ENCODE measurements at places on chromosomes 2 and 18. TPM values are rescaled to one million over a fixed set of nuclear protein-coding genes. Genes with fewer than 3 reads are reported as not detected.

DNA sequence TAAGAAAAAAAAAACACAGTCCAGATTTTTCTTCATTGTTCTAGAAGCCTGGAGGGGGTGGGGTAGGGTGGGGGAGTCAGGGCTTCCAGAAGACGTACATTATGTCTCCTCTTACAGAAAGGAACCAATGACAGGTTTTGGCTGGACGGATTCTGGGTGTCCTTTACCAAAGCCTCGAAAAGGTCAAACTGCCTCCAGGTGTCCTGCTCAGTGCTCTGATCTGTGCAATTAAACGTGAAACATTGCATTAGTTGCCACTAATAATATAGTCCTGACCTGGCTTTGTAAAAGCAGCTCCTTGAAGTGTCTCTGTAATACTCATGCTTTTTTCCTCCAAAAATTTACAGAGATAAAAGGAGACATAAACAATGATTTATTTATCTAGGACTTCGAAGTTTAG, 11.1 kb upstream of the MTA3 start:
- no peak for DNase-seq

DNA sequence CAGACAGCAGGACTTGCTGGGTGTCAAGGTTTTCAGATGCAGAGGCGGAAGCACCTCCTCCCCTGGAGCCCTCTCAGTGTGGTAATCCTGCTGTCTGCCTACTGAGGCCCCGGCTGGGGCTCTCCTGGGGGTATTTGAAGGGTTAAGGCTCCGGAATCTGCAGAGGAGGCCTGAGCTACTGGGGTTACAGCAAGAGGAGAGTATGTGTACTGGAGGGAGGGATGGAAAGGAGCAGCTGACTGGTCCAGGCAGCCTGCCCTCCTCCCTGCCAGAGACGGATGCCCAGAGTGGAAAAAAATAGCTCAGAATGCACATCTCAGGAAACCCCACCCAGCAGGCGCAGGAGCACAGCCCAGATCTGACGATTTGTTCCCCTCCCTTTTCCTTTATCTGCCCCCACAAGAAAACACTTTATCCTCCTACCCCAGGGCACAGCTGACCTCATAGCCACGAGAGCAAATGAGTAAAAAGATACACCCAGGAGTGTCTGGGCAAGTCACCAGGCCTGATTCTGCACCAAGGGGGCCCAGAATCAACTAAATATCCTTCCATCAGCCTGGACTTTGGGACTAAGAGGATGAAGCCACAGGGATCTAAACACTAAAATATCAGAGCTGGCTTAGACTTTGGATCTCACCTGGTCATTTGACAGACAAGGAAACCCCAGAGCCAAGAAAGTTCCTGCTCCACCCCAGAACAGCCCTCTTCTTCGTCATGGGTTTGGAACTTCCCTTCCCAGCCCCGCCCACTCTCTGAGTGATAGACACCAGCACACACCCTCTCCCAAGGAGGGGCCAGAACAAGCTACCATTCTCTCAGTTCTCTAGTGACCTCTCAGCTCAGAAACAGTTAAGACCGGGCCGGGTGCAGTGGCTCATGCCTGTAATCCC, 5.5 kb downstream of the TMBIM1 start:
- peak; percentile 98 for DNase-seq

DNA sequence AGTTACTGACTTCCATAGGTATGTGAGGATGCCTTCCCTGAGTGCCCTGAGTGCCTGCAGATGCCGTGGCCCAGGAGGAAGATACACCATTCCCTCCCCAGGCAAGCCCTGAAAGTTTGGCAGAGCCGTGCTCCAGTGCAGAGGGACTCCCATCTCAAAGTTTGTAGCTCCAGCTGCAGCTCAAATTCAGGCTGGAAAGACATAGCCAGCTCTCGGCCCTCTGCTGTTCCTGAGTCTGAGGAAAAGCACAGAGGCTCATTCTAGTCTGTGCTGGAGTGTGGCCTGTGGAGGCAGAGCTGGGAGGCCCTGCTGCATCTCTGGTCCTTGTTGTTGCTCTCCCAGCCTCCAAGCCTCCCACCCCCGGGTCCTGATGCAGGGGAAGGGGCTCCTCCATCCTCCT, 15.9 kb upstream of the TPO start:
- no peak for DNase-seq

GRCh38 chr18:13516855-13517254, 209.5 kb downstream of the FAM210A start:
- DNase-seq = no peak

EFHD1 gene
- total RNA-seq = not detected

DNA sequence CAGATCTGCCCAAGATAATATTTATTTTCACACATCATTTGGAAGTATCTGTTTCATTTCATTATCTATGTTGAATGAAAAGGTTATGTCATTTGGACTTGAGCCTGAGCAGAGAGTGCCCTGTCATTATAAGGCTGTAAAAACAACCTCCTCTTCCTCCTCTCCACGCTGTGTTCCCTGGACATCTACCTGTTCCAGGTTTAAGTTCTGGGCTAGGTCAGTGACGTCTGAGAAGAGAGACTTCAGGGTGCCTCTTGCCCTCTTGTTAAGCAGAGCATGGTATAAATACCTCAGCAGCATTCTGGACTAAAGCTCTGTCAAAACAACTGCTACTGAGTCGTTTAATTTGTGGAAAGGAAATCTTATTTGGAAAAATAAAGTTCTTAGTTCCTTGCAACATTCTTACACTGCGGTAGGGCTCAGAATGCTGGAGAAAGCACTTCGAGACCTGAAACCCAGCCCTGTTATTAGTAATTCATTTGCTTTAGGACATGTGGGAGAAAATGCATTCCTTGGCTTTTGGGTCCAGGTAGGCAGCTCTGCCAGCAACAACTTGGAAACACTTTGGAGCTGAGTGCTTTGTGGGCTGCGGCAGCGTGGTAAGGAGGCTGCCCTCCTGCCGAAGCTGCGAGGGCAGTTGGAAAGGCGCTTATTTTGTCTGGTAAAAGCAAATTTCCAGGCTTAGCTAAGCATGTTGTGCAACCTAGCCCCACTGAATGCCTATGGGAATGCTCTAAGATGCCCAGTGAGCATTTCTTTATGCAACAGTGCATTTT, 91.8 kb upstream of the NEDD4L start:
- DNase-seq = no peak

GRCh38 chr2:53173091-53173490, 594.5 kb upstream of the CHAC2 start:
- DNase-seq = no peak

DNA sequence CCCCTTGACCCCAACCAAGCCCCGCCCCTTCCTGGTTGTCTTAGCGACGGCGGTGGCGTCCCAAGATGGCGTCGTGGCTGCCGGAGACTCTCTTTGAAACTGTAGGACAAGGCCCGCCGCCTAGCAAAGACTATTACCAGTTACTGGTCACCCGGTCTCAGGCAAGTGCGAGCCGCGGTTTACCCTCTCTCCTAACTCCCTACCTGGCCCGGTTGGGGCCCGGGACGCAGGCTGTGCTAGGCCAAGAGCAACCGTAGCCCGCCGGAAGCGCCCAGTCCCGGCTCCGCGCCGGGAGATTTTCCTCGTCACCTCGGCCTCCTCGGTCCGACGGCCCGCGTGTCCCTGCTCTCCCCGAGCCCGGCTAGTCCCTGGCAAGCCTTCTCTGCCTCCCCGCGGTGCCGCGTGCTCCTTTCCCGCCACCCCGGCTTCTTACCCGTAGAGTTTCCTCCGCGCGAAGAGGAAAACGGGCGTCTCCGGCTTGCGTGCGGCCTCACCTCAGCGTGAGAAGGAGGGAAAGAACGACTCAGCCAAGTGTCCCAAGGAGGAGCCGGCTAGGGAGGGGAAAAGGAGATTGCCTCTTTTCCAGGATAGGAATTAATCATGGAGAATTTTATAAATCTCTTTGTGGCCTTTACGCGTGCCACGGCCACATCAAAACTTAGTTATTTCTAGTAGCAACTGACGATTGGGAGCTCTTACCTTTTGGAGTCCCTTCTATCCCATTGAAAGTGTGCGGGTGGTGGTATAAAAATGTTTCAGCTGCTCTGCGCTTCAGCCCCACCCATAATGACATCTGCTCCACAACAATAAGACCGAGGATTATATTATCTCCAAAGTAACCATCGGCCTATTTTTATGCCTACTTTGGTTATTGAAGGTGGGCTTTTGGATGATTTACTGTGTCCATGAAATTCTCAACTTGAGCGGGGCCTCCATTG, at the start of gene FBXO36:
Gene FBXO36 (plus strand): TSS at position 55 of the 938 bp plus-strand sequence. CDS start 11 bp downstream, at position 66.
- peak; percentile 70 for DNase-seq

CIB4 gene
- not detected for total RNA-seq

ANXA4 gene
- total RNA-seq = 53.4 TPM

DNA sequence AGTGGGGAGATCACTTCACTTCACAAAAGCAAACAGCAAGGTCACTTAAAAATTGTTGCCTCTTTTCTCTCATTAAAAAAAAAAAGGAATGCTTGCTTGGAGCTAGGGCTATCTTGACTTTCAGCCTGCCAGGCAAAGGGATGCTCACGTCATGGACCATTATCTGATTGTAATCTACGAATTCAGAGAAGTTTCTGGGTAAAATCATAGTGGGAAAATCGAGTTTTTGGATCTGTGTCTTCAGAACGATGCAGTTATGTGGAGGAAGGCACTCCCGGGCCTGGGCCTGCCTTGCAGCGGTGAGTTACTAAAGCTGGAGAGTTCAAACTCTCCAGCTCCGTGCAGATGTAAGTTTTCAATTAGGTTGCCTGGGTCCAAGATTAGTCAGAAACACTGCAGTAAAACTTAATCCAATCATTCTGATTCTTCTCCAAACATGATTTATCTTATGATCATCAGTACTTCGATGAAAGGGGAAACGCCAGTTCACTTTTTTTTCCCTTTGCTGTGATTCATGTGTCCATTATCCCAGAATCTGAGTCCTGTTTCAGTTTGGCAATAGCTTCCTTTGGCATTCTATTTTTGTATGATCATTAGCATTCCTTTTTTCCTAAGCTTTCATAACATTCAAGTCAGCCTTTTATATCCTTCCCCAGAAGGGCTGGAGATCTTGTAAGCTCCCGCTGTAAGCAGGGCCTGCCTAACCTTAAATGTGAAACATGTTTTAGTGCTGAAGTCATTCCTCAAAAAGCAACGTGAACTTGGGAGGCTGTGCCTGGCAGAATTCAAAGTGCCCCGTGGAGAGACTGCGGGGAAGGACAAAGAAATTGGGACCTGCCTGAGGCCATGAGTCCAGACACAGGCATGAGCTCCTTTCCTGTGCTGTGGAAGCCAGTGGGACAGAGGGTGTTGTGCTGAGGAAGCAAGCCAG, 119.3 kb upstream of the TWIST2 start:
- DNase-seq = peak; percentile 92

- DNase-seq = no peak
Observed at GRCh38 chr2:133734716-133735495, 166.6 kb upstream of the NCKAP5 start.

MAP3K2 gene
- total RNA-seq = 27.4 TPM

ATP8B1 gene
- 14.7 TPM for total RNA-seq

DNA sequence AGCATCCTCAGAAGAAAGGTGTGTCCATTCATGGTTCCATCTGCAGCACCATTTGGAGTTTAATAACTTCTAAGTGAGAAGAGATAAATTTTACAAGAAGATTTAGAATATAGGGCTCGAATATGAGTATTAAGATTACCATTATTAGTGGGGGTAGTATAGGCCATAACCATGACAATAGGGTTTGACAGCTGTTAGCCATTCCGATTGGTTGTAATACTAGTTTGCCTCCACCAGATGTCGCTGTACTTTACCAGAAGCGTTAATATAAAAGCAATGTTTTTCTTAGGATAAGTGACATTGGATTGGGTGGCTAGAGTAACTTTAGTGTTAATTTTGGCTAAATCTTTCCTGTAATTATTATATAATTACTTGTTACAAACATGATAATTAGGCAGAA, 107.5 kb upstream of the SRD5A2 start:
- no peak for DNase-seq

- DNase-seq = no peak
Observed at GRCh38 chr2:232997749-232998665, 15.0 kb downstream of the NGEF start.

- DNase-seq = no peak
Observed at GRCh38 chr2:181805228-181806038, 86.1 kb upstream of the ITPRID2 start.

GRCh38 chr2:45962177-45962921, 310.9 kb downstream of the PRKCE start:
- DNase-seq = no peak

GRCh38 chr2:144512891-144513351, 7.0 kb downstream of the ZEB2 start:
- no peak for DNase-seq

- no peak for DNase-seq
Observed at GRCh38 chr2:80519699-80520291, 215.2 kb upstream of the LRRTM1 start.

DNA sequence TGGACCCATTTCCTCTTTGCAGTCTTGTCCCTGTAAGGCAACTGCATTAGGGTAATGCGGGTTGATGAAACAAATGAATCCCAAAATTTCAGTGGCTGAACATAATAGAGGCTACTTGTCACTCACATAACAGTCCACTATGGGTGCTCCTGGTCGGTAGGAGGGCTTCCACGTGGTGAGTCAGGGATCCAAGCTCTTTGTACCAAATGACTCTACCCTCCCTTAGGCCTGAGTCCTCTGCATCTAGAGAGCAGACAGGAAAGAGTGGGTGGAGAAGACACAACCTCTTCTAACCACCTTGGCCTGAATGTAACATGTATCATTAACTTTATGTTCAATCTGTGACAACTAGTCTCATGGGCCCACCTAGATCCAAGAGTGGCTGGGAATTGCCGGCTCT, 86.2 kb upstream of the HAAO start:
- no peak for DNase-seq

- no peak for DNase-seq
Observed at GRCh38 chr2:205034034-205034433, 488.8 kb downstream of the PARD3B start.

- DNase-seq = no peak
Observed at GRCh38 chr2:18560797-18561085, 288 bp upstream of the RDH14 start.

SPATA3 gene
- total RNA-seq = not detected

DNA sequence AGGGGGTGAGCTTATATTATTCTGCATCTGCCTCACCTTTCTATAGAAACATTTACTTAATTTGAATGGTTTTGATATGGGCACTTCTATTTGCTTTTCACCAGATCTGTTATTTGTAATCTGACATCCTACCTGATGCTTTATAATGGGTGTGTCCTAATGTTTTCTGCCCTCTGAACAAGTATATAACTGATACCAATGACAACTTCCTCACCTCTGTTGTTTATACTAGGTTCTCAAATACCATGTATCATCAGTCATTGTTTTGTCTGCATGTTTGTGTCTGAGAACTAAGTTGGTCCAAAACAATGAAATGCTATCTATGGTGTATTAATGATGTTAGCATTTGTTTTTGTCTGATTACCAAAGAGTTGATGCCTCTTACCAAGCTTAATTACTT, 45.8 kb downstream of the ITGA6 start:
- DNase-seq = no peak

Measured in foreskin keratinocyte (primary cell).